CD4-positive, alpha-beta T cell treated with Interleukin-10 for 1 hour (primary cell): ENCODE measurements at places on chromosomes 5 and 9.

DNA sequence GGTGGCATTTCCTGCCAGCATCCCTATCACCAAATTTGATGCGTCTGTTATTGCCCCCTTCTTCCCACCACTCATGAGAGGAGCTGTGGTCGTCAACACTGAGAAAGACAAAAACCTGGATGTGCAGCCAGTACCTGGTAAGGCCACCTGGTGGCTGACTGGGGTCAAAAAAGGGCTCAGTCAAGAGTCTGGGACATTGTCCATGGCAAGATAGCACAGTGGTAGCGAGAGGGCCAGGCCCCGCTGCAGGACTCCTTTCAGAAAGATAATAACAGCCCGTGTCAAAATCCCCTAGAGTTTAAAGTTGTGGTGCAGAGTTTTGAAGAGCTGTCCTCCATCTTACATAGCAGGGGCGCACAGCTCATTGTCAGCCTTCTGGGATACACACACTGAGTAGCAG lies 40.8 kb downstream of the CSF1R start:
- no peak for DNase-seq

- no peak for DNase-seq
These were observed 10.0 kb downstream of the MOCS2 start for GRCh38 chr5:53099546-53099945.

DNA sequence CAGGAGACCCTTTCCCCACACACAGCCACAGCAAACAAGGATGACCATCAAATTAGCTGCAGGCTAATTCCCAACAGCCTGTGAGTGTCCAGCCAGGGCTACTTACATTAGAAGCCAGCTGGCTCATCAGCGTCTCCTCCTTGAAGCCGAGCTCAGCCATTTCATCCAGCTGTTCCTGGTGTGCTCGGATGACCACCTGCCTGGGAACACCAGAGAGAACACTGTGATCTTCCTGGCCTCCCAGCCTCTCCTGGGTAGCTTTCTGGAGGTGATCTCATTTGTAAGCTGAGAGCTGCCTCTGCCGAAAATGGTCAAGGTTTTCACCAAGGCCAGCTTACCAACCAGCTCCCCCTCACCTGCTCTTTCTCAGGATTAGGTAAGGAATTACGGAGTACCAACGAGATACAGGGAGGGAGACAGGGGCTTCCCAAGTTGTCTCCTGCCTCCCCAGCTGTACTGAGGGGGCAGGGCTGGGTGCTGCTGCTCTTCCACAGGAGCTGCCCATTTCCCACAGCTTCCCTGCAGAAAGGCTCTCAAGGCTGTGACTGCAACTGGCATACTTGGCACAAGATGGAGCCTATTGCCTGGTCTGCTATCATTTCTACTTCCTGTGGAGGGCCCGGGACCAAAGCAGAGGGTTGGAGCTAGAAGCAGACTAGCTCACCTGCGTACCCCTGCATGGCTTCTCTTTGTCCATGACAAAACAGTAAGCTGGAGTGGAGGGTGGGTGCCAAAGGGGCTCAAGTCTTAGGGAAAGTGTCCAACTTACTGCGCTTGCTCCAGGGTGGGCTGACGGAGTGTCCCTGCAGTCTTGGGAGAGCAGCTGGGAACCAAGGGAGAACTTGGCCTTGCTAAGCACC lies 73.9 kb downstream of the KIF24 start:
- DNase-seq: no peak

- DNase-seq: no peak
These were observed 32.8 kb upstream of the CPEB4 start for GRCh38 chr5:173855162-173855994.

GRCh38 chr9:130182381-130182909 lies 10.2 kb downstream of the NCS1 start:
- no peak for DNase-seq

DNA sequence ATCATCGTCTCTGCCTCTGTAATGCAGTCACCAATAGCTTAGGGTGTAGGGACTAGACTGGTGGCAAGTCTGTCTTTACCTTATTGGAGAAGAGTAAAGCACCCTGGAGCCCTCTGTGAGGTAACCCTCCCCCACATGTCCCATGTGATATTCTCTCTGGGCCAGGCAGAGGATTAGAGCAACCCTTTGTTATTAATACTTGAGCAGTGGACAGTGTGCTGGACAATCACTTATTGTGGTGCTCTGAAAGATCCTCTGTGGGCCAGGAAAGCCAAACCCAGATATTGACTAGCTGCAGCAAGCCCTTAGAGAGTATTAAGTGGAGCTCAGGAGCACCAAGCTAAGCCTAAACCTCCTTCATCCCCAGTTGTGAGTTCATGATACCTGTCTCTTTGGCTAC lies 139.7 kb upstream of the RUSC2 start:
- no peak for DNase-seq

DNA sequence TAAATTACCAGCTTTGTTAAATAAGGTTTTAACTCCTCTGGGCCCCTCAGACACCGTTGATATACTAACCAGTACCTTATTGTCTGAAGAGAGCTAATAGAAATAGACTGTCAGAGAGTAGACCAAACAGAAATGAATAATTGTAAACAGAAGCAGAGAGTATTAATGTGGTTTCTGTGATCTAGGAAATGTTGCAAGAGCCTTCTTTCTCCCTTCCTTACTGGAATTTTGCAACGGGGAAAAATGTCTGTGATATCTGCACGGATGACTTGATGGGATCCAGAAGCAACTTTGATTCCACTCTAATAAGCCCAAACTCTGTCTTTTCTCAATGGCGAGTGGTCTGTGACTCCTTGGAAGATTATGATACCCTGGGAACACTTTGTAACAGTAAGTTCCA lies 5.1 kb downstream of the TYRP1 start:
- DNase-seq: no peak

GRCh38 chr9:83707518-83707767 lies 315 bp downstream of the UBQLN1 start:
- no peak for DNase-seq

DNA sequence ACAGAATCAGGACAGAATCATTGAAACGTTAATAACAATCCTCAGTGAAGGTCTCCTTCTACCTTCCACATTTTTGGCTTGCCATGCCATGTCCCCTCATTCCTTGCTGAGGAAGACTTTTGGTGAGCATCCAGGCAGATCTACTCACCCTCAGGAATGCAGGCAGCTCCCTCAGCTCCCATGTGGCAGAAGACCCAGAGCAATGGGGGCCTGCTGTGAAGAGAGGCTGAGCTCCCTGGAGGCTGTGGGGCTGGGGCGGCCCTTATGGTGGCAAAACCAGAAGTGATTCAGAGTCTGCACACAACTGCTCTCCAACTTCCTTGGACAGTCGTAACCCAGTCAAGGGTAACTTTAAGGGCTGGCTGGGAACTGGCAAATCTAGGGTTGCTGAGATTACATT lies 247.2 kb upstream of the EFNA5 start:
- DNase-seq: no peak

GRCh38 chr9:87451149-87451548 lies 46.5 kb upstream of the DAPK1 start:
- no peak for DNase-seq
